HCT116 (cell line): ENCODE measurements at places on chromosomes 11 and 22. TPM values are rescaled to one million over a fixed set of nuclear protein-coding genes. Genes with fewer than 3 reads are reported as not detected.

GRCh38 chr22:17866621-17867020 lies 92.4 kb upstream of the BID start:
- no peaks in the 10 kb centered on the region for H3K27me3 ChIP-seq
- H3K4me1 ChIP-seq = no peaks in the 10 kb centered on the region
- H3K36me3 ChIP-seq = peaks cover 28% of the 10 kb centered on the region
- DNase-seq = no peak
- H3K4me3 ChIP-seq = no peak overlapping the region

DNA sequence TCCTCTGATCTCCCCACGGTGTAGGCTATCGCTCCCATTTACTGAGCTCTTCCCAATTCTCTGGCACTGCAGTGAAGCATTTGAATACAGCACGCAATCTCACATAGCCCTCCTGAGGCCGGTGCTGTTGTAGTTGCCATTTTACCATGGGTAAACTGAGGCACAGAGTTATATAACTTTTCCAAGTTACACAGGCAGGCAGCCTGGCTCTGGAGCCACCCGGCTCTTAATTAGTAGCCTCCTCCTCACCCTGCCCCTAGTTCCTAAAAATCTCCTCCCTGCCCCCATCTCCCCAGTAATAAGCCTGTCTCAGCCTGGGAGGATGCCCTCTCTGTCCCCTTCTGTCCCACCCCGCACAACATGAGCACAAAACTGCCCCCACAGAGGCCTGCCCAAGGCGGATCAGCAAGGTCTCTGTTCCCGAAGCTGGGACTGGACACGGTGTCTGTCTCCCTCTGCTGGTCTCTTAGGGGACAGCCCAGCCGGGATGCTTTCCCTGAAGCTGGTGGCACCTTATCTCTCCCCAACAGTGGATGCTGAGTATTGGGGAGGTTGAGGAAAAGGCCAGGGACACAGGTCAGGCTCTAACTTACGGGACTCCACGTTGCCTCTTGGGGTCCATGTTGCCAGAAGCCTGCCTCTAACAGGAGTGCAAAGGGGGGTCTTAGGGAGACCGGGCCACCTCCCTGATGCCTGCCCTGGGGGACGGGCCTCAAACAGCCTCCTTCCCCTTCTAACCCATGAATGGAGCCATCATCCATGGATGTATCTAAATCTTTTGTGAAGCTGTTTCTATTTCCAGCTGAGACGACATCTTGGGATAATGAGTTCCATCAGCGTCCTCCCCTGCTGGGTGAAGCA lies 9.1 kb upstream of the CLCF1 start:
- peaks cover 54% of the 10 kb centered on the region for H3K4me1 ChIP-seq
- H3K27ac ChIP-seq = no peak overlapping the region
- H3K36me3 ChIP-seq = no peaks in the 10 kb centered on the region
- H3K4me3 ChIP-seq = no peak overlapping the region
- DNase-seq = peak; percentile 69

DNA sequence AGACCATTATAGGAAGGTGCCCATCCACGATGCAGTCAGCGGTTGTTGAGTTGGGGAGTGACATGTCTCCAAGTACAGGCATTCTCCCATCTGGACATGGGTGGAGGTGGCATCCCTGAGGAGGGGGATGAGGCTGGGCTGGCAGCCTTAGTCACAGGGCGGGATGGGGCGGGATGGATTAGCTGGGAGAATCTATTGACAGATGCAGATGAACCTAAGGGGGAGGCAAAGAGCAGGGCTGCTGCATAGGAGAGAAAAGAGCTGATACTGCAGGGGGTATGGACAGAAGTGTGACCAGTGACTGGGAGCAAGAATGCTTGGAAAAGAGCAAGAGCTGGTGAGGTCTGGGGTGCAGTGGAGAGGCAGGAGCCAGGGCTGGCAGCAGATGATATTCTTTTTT lies 42.7 kb downstream of the SCN3B start:
- no peak overlapping the region for H3K4me3 ChIP-seq
- no peaks in the 10 kb centered on the region for H3K4me1 ChIP-seq
- no peak for DNase-seq
- H3K36me3 ChIP-seq = no peaks in the 10 kb centered on the region

DNA sequence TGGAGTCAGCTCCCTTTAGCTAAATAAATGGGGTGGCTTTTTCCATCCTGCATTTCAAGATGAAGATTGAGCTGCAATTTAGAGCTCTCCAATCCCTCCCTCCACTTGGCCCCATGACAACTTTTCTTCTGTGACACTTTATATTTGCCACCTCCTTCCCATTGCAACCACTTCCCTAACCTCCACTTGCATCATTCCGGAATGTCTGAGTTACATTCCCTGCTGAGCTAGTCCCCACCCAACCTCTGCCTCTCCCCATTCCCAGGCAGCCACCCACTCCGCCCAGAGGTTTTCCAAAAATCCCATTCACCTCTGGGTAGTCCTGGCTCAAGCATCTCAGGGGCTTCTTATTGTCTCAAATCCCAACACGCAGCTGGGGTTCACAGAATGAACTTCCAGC lies 24.7 kb downstream of the PC start:
- no peak overlapping the region for H3K4me3 ChIP-seq
- DNase-seq = no peak
- H3K36me3 ChIP-seq = no peaks in the 10 kb centered on the region
- no peak overlapping the region for H3K27ac ChIP-seq
- H3K4me1 ChIP-seq = no peaks in the 10 kb centered on the region

- H3K4me1 ChIP-seq = no peaks in the 10 kb centered on the region
- no peak overlapping the region for H3K27ac ChIP-seq
- no peak overlapping the region for H3K4me3 ChIP-seq
- DNase-seq = no peak
Measured at GRCh38 chr11:59040607-59041006, 45.5 kb upstream of the GLYATL1B start.

- no peaks in the 10 kb centered on the region for H3K27me3 ChIP-seq
- H3K36me3 ChIP-seq = no peaks in the 10 kb centered on the region
- no peak for DNase-seq
- H3K4me1 ChIP-seq = no peaks in the 10 kb centered on the region
- no peak overlapping the region for H3K4me3 ChIP-seq
- H3K27ac ChIP-seq = no peak overlapping the region
Measured at GRCh38 chr11:92536883-92537282, 312.3 kb downstream of the FAT3 start.

GRCh38 chr11:65781152-65781961 lies 581 bp upstream of the AP5B1 start:
- no peak for DNase-seq
- H3K4me1 ChIP-seq = peaks cover 51% of the 10 kb centered on the region
- no peaks in the 10 kb centered on the region for H3K27me3 ChIP-seq
- peaks cover 28% of the 10 kb centered on the region; the same call in 1 of the 2 replicates for H3K36me3 ChIP-seq
- peak overlapping the region; percentile 88 for H3K4me3 ChIP-seq
- H3K27ac ChIP-seq = peak overlapping the region; percentile 61; the same call in 1 of the 2 replicates

GRCh38 chr11:127677660-127678425 lies 677.3 kb upstream of the KIRREL3 start:
- H3K27me3 ChIP-seq = no peaks in the 10 kb centered on the region
- no peak overlapping the region for H3K4me3 ChIP-seq
- no peak for DNase-seq
- H3K36me3 ChIP-seq = no peaks in the 10 kb centered on the region
- H3K27ac ChIP-seq = no peak overlapping the region
- no peaks in the 10 kb centered on the region for H3K4me1 ChIP-seq

DNA sequence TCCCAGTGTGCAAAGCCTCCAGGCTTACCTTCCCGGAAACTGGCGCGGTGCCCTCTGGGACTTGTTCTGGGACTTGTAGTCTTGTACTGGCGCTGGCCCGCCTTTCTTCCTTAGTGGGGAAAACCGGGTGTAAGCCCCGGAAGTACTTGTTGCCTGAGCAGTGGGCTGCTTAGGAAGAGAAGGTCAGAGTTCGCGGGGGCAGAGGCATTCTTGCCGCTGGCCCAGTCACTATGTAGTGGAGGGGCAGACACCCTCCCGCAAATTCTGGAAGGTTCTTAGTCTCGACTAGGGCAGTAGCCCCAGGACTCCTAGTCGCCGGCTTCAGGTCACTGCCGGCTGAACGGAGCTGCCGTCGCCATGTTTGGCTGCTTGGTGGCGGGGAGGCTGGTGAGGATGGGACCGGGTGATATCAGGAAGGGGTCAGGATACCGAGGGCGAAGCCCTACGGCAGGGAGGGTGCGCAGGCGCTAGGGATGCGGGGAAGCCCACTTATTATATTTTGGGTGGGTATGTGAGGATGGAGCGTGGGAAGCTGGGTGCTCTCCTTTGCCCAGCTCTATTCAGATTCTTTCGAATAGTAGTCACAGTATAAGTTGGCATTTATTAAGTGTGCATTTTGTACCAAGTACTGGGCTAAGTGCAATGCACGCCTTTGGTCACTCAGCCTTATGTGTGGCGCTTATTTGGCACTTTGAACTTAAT lies at the start of gene HIKESHI:
Gene HIKESHI, plus strand, starts transcription at position 149 of the 702 bp plus-strand sequence. Its CDS starts 209 bp downstream, at position 358.
- peak; percentile 93 for DNase-seq
- no peaks in the 10 kb centered on the region for H3K36me3 ChIP-seq
- H3K27me3 ChIP-seq = no peaks in the 10 kb centered on the region
- H3K4me3 ChIP-seq = peak within 1 kb of the TSS; percentile 82

DNA sequence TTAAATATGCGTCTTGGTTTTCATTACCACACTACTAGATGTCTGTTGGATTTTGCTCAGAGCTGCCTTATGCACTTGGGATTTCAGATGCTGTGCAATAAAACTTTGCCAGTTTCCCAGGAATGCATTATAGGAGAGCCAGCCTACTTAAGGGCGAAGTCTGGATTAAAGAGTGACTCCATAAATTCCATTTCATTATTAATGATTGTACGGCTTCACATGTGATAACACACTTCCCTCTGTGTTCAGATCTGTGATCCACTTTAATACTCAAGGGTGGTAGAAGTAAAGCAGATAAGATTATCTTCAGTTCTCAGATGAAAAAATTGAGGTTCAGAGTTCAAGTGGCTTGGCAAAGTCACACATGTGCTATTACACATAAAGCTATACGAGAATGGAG lies 110.2 kb downstream of the C11orf91 start:
- H3K4me1 ChIP-seq = no peaks in the 10 kb centered on the region
- H3K27me3 ChIP-seq = peaks cover 25% of the 10 kb centered on the region; the same call in 1 of the 2 replicates
- DNase-seq = no peak
- no peak overlapping the region for H3K27ac ChIP-seq
- H3K4me3 ChIP-seq = no peak overlapping the region

DNA sequence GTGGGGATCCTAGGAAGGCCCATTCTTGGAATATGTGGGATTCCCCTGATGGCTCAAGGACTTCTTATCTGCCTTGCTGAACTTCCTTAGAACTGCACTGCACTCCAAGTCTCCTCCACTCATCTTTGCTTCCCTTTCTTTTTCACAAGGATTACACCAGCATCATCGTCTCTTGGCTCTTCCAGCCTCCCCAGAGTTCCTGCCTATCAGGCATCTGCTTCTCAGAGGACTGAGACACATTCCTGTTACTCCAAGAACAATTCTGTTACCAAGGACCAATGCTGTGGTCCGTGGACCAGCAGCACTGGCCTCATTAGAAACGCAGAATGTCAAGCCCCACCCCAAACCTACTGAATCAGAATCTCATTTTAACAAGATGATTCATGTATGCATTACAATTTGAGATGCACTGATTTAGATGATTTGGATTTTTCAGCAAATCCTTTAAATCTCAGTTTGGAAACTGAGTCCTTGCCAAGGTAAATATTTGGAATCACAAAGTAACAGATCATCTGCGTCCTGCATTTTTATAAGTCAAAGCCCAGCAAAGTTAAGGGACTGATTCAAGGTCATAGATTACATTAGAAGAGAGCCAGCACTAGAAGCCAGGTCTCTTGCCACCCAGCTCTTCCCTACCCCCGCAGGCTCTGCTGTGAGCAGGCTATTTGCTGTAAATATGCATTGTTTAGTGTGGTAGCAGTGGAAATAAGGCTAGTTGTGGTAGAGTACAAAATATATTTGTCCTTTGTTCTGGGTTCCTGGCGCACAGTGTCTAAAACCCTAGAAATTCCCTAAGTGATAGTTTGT lies 110.9 kb downstream of the SWAP70 start:
- H3K4me1 ChIP-seq = no peaks in the 10 kb centered on the region
- H3K27me3 ChIP-seq = no peaks in the 10 kb centered on the region
- H3K36me3 ChIP-seq = no peaks in the 10 kb centered on the region

DNA sequence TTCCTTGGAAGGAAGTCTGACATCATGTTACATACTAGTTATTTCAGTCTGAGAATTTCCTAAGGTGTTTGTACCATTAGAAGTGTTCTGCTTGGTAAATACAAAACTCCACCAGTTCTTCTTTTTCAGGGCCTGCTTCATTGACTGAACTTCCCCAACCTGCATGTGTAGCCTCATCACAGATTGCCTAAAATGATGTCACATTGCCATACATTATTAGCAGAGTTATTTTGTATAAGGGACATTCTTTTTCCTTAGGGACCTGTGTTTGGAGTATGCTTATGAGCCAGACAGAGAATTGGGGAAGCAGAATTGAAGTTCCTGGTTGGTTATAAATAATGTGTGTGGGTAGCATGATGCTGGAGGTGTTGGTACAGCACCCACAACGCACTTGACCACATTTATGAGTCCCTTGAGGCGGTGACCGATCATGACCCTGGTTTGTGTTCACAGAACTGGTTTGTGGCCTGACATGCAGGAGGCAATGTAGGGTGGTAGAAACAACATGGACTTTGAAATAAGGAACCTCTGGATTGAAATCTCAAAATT lies 16.4 kb upstream of the MMP7 start:
- no peaks in the 10 kb centered on the region for H3K27me3 ChIP-seq
- peaks cover 37% of the 10 kb centered on the region for H3K4me1 ChIP-seq
- DNase-seq = no peak
- H3K4me3 ChIP-seq = no peak overlapping the region

- H3K36me3 ChIP-seq = no peaks in the 10 kb centered on the region
- no peak for DNase-seq
- H3K4me3 ChIP-seq = no peak overlapping the region
- H3K27ac ChIP-seq = no peak overlapping the region
Measured at GRCh38 chr11:35013514-35014233, 97.3 kb downstream of the PDHX start.

GRCh38 chr11:94987378-94987777 lies 13.9 kb downstream of the KDM4D start:
- no peaks in the 10 kb centered on the region for H3K4me1 ChIP-seq
- H3K27me3 ChIP-seq = 0 out of 2 replicates have a peak, but pooled peaks cover 3% of the 10 kb centered on the region
- no peak for DNase-seq
- no peak overlapping the region for H3K27ac ChIP-seq
- H3K36me3 ChIP-seq = no peaks in the 10 kb centered on the region

DNA sequence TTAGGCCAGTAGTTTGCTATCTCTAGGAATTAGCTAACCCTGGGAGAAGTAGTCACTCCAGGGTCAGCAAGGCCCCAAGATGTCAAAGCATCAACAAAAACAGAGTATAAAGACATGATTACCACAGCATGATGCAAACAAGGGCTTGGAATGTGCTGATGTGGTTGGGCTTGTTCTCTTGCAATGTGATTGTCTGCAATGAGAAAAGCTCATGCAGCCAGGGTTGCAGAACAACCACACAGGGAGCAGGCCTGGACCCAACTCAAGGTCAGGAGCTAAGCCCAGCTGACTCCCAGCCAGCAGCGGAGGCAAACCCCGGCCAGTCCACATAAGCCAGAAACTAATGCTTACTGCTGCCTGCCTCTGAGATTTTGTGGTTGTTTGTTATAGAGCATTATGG lies 132.4 kb upstream of the ZC3H12C start:
- no peak overlapping the region for H3K27ac ChIP-seq
- H3K36me3 ChIP-seq = no peaks in the 10 kb centered on the region
- H3K27me3 ChIP-seq = no peaks in the 10 kb centered on the region
- H3K4me3 ChIP-seq = no peak overlapping the region

- H3K27me3 ChIP-seq = no peaks in the 10 kb centered on the region
- H3K4me1 ChIP-seq = peaks cover 23% of the 10 kb centered on the region
- H3K27ac ChIP-seq = no peak overlapping the region
- peaks cover 2% of the 10 kb centered on the region for H3K36me3 ChIP-seq
- no peak for DNase-seq
- no peak overlapping the region for H3K4me3 ChIP-seq
Measured at GRCh38 chr11:72422414-72422813, 11.9 kb downstream of the CLPB start.

The C11orf97 gene
- total RNA-seq = not detected

The ACR gene
- total RNA-seq = 1.5 TPM

The TCN2 gene
- 2.2 TPM for total RNA-seq

The CTSW gene
- total RNA-seq = not detected

The NEFH gene
- total RNA-seq = not detected

The INCENP gene
- total RNA-seq = 118 TPM

The OR52N4 gene
- total RNA-seq = not detected
